ENCODE measurements at places on chromosomes 3 and 15.

DNA sequence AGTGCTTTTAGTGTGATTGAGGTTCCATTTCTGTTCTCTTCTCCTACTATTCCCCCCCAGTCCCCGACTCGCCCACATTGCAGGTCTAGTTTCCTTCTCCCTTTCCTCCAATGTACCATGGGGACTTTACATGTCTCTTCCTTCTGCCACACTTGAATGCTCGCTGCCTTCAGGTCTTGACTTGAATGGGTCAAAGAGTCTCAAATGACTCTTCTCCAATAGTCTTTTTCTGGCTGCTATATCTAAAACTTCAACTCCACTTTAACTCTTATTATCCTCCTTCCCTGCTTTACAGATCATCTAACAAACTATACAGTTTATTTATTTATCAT, 213.9 kb upstream of the SLC2A2 start:
- DNase-seq: no peak

DNA sequence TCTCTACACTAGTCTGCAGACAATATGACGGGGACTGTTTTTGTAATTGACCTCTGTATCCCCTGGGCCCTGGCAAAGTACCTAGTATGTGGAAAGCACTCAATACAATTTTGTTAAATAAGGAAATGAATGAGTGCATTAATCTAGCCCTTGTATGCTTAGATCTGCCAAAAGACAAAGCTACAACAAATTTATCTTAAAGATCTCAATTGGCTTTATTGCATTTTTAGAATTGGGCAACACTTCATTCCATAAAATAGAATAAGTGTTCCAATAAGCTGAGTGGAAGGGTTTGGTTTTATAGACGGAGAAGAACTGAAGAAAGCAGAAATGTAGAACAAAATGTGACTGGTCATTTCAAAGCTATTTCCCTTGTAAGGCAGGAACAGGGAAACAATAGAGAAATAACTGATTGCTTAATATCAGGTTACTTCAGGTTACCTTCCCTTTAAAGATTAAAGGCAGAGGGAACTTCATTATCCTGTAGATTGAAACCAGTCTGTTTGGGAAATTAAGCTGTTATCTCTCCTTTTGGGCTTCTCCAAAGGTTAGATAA, 108.3 kb upstream of the MME start:
- peak; percentile 12 for DNase-seq

DNA sequence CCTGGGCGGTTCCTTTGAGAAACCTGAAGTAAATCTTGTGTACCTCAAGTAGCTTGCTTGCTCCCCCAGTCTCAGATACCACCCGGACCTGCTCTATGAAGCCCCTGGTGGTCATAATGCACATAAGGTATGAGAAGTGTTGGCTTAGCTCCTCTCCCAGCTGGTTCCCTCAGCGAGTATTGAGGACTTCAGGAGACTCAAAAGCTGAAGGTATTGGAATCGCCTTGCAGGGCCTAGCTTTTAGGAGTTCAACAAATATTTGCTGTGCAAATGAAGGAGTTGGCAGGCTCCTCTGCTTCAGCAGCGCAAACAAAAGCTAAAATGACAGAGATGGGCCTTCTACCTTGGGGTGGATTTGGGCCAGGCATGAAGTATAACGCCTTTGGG, 1.7 kb downstream of the CMTM8 start:
- DNase-seq: peak; percentile 23

DNA sequence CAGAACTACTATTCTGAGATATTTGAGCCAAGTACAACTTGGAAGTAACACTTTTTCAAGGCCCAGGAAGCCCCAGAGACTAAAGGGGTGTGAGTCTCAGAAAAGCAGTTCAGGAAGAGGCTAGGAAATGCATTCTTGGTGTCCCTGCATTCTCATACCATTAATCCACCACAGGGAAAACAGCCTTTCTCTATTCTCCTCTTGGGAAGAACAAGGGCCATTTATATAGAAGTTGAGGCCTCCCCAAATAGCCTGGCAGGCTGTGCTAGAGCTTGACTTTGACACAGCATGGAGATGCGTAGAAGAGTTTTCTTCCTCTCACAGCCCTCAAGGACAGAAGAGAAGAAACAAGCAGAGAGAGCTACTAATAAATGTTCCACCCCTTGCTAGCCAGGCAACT, 5.5 kb upstream of the NR2C2 start:
- DNase-seq: no peak

- DNase-seq: no peak
Measured at GRCh38 chr3:196192036-196192523, 19.1 kb downstream of the ZDHHC19 start.

DNA sequence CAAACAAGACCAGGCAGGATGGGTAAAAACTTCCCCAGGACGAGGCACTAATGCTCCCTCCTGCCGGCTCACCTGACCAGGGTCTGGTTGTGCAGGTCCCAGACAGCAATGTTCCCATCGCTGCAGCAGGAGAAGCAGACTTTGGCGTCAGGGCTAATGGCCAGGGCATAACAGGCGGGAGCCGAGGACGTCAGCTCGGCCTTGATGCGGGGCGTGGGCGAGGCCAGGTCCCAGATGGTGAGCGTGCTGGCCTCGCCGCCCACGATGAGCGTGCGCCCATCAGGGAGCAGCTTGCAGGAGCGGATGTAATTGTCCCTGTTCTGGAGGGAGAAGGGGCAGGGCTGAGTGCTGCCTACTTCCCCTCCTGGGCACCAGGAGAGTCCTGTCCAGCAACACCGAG, 43.4 kb downstream of the TLE3 start:
- DNase-seq: no peak

- DNase-seq: no peak
Measured at GRCh38 chr3:129973853-129974563, 512 bp upstream of the TRH start.

- peak; percentile 64 for DNase-seq
Measured at GRCh38 chr15:74320352-74321247, 46.8 kb downstream of the CYP11A1 start.

DNA sequence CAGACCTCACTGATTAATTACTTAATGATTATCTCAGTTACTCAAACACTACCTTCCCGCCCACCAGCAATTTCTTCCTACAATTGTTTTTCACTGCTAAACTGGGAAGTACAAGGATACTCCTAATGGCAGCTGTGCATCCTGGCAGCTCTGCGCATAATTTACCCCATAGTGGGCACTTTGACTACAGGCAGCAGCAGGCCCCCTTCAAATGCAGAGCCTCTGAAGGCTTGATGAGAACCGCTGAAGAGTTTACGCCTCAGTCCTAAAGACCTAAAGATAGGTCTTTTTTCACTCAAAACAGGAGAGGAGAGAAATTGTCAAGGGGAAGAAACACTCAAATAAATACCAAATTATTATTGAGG, 10.7 kb downstream of the CCDC32 start:
- no peak for DNase-seq

DNA sequence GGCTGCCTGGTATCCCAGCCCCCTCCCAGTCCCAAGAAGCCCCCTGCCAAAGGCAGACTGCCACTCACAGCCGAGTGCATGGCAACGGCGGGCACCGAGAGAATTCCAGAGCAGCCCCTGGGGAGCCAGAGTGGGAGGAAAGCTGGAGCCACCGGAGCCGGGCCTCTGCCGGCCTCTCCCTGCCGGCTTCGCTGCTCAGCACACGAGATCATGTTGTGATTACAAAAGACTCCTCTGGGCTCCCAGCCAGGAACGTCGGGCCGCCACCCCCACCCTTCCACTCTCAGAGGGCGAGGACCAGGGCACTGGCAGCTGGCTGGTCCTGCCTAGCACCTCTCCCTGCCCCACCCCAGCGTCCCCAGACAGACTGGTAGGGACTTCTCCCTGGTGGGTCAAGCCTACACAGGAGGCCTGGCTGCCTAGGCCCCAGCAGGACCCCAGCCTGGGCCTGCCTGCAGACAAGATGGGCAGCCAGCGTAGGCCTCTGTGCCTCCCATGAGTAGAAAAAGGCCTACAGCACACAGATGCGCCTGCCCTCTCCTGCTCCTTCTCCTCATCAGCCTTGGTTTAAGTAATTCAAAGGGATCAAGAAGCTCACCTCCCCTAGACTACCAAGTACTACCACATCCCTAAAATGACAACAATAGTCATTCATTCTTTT, at the start of gene CCDC9B:
CCDC9B (minus strand) TSS at position 200 of the 661 bp plus-strand sequence; CDS start at position 80, 120 bp downstream.
- DNase-seq: peak; percentile 92

DNA sequence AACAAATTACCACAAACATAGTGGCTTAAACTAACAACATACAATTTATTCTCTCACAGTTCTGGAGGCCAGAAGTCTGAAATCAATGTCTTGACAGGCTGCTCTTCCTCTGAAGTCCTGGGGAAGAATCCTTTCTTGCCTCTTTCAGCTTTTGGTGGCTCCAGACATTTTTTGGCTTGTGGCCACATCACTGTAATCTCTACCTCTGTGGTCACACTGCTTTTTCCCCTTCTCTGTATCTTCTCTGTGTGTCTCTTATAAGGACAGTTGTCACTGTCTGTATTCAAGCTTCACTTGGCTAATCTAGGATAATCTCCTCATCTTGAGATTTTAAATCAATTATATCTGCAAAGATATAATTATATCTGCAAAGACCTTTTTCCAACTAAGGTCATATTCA, 80.3 kb upstream of the ABHD2 start:
- DNase-seq: no peak

DNA sequence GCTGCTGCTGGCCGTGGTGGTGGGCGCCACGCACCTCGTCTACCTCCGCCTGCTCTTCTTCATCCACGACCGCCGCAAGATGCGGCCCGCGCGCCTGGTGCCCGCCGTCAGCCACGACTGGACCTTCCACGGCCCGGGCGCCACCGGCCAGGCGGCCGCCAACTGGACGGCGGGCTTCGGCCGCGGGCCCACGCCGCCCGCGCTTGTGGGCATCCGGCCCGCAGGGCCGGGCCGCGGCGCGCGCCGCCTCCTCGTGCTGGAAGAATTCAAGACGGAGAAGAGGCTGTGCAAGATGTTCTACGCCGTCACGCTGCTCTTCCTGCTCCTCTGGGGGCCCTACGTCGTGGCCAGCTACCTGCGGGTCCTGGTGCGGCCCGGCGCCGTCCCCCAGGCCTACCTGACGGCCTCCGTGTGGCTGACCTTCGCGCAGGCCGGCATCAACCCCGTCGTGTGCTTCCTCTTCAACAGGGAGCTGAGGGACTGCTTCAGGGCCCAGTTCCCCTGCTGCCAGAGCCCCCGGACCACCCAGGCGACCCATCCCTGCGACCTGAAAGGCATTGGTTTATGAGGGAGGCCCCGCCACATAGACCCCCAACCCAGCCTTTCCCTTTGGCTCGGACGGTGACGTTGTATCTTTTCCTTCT, 1.1 kb downstream of the GPR27 start:
- DNase-seq: no peak

DNA sequence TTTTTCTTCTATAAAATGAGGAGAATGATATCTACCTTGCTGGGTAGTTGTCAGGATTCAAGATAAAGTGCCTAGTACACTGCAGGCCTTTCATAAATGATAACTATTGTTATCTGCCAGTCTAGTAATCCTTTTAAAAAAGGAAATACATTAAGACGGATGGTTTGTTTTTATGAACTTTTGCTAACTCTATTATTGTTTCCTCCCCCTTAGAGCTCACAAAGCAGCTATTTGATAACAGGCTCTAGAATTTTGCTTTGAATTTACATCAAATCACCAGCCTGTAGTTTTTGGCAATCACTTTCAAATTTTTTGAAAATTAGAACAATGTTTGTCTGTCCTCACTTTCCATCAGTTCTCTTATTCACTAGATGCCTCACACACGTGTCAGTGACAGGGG, 39.8 kb downstream of the BLM start:
- peak; percentile 11 for DNase-seq

- DNase-seq: no peak
Measured at GRCh38 chr15:39837454-39837853, 54.8 kb upstream of the FSIP1 start.

GRCh38 chr3:122697952-122698620, 17.4 kb downstream of the PARP14 start:
- no peak for DNase-seq

- no peak for DNase-seq
Measured at GRCh38 chr15:27081676-27082418, 110.9 kb downstream of the GABRG3 start.

GRCh38 chr3:139642996-139643395, 34.8 kb downstream of the NMNAT3 start:
- DNase-seq: no peak

- no peak for DNase-seq
Measured at GRCh38 chr15:35304389-35304788, 219.3 kb upstream of the NANOGP8 start.

DNA sequence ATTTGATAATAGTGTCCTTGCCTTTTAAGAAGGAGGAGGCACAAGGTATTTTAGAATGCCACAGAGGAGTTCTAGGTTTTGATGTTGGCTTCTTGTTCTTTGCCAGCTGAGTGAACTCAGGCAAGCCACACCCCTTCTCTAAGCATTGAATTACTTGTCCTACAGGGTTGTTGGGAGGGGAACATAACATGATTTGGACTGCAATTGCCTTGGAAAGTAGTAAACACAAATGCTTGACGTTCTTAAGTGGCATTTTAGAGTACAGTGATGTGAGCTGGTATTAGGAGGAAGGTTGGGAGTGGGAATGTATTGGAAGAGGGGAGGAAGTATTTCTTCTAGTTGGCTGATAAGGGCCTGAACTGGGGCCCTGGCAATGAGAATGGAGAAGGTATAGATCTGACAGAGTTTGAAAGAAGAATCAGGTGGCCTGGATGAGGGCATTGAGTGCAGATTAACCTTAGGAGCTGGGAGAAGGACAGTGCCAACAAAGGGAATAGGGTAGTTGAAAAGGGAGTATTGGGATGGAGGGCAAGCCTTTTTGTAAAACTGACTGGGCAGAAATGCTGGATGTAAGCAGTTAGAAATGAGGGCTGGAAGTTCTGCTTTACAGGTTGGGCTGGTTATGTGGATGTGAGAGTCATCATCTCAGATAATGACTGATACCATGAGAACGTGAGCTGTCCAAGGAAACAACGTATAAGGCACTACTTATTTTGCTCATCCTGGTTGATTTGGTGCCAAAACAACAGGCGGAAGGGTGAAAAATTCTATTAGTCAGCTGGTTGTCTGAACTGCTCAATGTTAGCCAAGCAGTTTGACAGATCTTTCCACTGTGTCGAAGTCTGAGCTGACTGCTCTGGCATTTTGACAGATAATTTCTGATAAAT, 16.7 kb downstream of the KAT2B start:
- peak; percentile 51 for DNase-seq

DNA sequence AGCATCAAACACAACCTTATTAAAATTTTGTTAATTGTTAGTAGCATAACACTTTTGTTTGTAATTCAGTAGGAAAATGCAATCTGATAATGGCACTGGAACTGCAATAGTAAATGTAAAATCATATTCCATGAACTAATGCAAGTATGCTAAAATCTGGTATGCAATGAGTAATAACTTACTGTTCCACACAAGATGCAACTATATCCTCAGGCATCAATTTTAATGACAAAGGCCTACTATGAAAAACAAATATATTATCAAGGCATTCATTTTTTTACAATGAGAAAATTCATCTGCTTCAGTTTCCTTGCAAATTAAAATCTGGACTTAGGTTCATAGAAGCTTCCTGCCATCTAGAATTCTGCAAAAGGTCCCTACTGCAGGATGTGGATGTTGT, 1.4 kb upstream of the NSMCE3 start:
- peak; percentile 66 for DNase-seq

GRCh38 chr3:43399034-43399433, 112.7 kb downstream of the SNRK start:
- DNase-seq: no peak

DNA sequence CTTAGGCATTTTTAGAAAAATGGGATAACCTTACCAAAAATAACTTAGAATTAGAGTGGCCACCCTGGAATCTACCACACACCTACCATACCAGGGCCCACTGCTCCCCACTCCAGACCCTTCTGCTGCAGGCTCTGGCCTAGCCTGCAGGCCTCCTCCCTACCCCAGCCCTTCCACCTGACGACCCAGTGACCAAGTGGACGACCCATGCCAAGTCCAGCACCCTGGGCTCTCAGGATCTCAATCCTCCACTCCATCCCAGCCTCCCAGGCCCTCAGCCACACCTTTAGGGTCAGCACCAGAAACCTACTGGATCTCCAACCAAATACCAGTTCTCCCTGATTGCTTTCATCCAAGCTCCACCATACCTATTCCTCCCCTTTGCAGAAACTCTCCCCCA, 145.8 kb downstream of the TPRA1 start:
- no peak for DNase-seq

Data from fibroblast of skin of back (primary cell).